ENCODE measurements at places on chromosomes 2 and 18.

GRCh38 chr2:32135409-32135808 is 30.3 kb upstream of the SLC30A6 start:
- peak; percentile 79 for DNase-seq

GRCh38 chr2:219736209-219736608 is 108.8 kb downstream of the SLC4A3 start:
- DNase-seq = peak; percentile 44

DNA sequence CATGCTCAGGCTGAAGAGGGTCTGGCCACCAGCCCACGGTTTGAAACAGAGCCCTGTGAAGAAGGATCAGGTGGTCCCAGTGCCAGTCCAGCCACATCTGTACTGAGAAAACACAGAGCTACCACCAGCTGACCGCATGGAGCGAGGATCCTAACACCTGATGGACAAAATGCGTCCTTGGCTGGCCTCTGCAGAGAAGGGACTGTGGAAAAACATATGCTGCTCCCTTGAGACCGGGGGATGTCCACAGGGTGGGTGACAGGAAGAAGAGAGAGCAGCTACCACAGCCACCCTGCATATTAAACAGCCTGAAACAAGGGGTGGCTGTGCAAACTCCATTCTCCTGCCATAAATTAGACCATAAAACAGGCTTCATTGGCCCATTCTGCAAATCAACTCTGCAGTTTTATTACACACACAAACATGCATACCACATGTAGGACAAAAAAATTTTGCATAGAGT is 137.2 kb downstream of the BCL2 start:
- DNase-seq = no peak

DNA sequence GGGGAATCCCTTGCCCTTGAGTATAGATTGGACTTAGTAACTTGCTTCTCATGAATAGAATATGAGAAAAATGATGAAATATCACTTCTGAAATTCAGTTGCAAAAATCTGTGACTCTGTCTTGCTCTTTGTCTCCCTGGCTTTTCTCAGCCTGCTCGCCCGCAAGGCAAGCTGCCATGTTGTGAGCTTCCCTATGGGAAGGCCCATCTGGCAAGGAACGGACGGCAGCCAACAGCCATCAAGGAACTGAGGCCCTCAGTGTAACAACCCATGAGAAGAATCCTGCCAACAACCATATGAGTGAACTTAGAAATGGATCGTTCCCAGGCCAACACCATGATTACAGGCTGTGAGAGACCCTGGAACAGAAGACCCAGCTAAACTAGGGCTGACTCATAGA is 58.4 kb upstream of the PGAP1 start:
- no peak for DNase-seq

- no peak for DNase-seq
These were observed 980 bp upstream of the SPTBN1 start for GRCh38 chr2:54455131-54455562.

GRCh38 chr2:233375490-233376314 is 21.4 kb downstream of the DGKD start:
- DNase-seq = no peak

DNA sequence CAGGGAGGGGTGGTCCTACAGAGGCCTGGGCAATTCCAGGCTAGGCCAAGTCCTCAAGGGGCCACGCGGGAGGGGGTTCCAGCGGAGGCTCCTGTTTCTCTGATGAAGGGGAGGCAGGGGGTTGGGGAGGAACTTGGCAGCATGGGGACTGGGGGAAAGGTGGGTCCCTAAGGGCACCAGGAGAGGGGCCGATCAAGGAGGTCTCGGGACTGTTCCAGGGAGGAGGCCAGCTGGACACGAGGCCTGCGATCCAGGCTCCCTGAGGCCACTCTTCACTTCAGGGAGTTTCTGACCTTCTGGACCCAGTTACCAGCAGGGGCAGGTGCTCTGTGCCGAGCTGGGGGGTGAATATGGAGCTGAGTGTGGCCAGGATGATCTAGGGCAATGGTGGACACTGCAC is 71.5 kb downstream of the ASB1 start:
- no peak for DNase-seq

- no peak for DNase-seq
These were observed 202.3 kb downstream of the MYO3B start for GRCh38 chr2:170380267-170380666.

GRCh38 chr18:48079885-48080284 is 149.4 kb upstream of the SMAD2 start:
- no peak for DNase-seq

- peak; percentile 63 for DNase-seq
These were observed 75.3 kb downstream of the MBD2 start for GRCh38 chr18:54149078-54149697.

- no peak for DNase-seq
These were observed 22.9 kb upstream of the GPR55 start for GRCh38 chr2:230947908-230948365.

DNA sequence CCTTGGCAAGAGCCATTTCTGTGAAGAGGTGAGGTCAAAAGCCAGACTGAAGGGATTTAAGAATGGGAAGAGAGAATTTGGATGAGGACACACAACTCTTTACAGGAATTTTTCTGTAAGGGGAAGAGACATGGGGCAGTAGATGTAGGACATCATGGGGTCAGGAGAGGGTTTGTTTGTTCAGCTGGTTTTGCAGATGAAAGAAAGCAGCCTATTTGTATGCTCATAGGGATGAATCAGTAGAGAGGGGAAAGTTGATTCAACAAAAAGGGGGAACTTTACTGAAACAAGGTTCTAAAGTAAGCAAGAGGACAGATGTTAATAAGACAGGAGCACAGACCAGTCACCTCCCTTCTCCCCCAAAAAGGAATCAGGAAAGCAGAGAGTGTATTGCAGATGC is 11.2 kb downstream of the SCG2 start:
- no peak for DNase-seq

DNA sequence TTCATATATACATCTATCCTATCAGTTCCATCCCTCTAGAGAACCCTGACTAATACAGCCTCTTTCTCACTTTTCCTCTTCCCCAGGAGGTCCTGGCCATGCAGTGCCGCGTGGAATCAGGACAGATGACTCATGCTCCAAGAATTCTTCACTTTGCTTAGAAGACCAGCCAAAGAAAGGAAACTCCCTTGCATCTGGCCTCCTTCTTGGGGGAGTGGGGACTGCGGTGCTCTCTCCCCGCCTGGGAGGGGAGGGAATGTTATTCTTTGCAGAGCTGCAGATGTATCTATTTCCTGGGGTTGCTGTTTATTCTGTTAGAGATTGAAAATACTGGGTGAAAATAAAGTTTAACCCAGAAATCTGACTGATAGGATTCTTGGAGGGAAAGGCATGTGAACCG is 111.5 kb upstream of the SH3BP4 start:
- DNase-seq = peak; percentile 71

DNA sequence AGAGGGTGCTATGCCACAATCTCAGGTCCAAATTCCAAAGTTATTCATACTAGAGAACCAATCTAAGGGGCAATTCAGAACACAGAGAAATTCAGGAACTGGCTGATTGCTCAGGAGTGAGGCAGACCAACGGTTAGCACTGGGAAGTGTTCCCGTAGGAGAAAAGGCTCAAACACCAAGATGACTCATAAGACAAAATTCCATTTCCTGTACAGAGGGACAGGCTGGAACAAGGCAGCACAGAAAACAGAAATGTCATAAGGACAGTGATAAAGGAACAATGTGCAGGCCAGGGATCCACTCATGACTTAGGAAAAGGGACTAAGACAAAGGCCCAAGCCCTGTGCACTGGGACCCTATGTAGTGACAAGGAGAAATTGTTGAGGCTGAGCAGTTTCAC is 54.2 kb downstream of the PDE1A start:
- DNase-seq = peak; percentile 82

DNA sequence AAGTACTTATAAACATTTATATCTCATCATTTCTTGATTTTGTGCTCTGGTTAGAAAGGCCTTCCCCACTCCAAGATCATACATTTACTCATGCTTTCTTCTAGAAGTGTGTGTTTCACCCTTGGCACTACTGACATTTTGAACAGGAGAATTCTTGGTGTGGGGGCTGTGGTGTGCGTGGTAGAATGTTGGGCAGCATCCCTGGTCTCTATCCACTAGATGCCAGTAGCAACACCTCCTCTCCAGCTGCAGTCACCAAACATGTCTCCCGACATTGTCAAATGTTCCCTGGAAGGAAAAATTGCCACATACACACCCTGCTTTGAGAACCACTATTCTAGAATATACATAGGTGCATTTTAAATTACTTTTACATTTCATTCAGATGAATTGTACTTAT is 8.7 kb upstream of the TGIF1 start:
- no peak for DNase-seq

DNA sequence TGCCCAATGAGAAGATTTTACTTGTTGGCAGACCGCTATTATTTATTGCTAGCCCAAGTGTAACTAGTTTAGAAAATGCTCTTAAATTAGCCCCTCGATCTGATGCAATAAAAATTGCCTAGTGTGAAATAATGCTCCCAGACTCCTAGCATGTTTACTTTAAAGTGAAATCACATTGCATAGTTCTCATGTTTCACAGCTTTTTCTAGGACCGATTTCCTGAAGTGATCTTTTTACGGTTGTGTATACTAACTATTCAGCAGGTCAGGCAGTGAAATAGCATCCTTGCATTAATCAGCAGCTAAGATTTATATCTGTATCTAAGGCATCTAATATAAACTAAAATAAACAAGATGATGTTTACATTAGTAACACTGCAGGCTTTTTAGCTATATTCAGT is 52.4 kb downstream of the PMS1 start:
- DNase-seq = no peak

- DNase-seq = no peak
These were observed 3.1 kb upstream of the HTR2B start for GRCh38 chr2:231127936-231128335.

Data from HCT116 (cell line).